Mesothelial cell of epicardium (in vitro differentiated cells): ENCODE measurements at places on chromosomes 12 and 14. TPM values are rescaled to one million over a fixed set of nuclear protein-coding genes. Genes with fewer than 3 reads are reported as not detected.

Gene PITPNM2
- 5.9 to 7.5 TPM (median 7.0 TPM) in 3 replicates for total RNA-seq

Gene KLRD1
- 0.51 to 0.81 TPM (median 0.65 TPM) in 3 replicates for total RNA-seq

Gene LRFN5
- 13.8 to 23.1 TPM (median 16.3 TPM) in 3 replicates for total RNA-seq

Gene CCDC198
- not detected in 3 replicates for total RNA-seq

Gene CELA1
- not detected in 3 replicates for total RNA-seq

Gene WSCD2
- 0.13 to 0.32 TPM in 2 of 3 replicates, not detected in the other for total RNA-seq

Gene HOXC12
- not detected in 3 replicates for total RNA-seq

Gene IL31
- not detected in 3 replicates for total RNA-seq

GRCh38 chr12:52573743-52574142 is at the start of gene KRT74:
Gene KRT74, minus strand, starts transcription at chr12:52573843. Its CDS starts 66 bp downstream, at chr12:52573777.
- no peaks in the 10 kb centered on the region for H3K36me3 ChIP-seq
- H3K27me3 ChIP-seq, result peaks cover 33% of the 10 kb centered on the region
- no peaks in the 10 kb centered on the region for H3K4me1 ChIP-seq
- no peak within 1 kb of the TSS for H3K4me3 ChIP-seq

GRCh38 chr12:46959502-46959901 is 119.9 kb upstream of the PCED1B start:
- peaks cover 18% of the 10 kb centered on the region for H3K4me1 ChIP-seq
- DNase-seq, result no peak
- no peak overlapping the region for H3K4me3 ChIP-seq
- H3K27ac ChIP-seq, result no peak overlapping the region
- H3K27me3 ChIP-seq, result no peaks in the 10 kb centered on the region

DNA sequence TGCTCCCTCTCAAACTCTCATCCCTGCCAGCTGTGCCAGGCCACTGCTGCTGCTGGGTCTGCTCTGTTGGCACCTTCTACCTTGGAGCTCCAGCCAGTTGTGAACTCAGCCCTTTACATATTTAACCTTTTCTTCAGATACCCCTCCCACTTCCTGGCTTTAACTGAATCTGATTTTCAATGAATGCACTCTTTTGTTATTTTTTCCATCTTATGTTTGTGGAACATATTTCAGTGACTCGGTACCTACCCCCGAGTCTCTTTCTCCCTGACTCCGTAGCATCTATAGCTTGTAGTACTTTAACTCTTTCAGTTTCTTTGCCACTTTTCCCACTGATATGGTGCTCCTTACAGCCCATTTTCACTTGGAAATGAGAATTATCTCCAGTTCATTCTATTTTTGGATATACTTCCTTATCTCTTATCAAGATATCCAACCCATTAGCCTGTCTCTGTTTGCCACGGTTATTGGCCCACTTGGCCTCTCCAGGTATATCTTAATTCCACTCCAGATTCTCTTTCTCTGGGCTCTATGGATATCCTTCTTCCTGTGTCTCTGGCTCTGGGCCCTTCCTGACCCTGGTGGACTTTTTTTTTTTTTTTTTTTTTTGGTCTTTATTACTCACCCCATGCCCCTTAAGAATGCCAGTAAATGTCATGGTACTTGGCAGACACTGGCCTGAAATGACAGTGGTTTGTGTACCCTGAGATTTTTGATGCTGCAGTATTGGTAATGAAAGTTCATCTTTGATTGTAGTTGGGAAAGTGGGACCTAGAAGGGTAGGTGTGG is 62.7 kb downstream of the PELI2 start:
- no peak overlapping the region for H3K27ac ChIP-seq
- no peaks in the 10 kb centered on the region for H3K36me3 ChIP-seq
- H3K4me3 ChIP-seq, result no peak overlapping the region
- no peak for DNase-seq
- H3K4me1 ChIP-seq, result no peaks in the 10 kb centered on the region
- no peaks in the 10 kb centered on the region for H3K27me3 ChIP-seq

DNA sequence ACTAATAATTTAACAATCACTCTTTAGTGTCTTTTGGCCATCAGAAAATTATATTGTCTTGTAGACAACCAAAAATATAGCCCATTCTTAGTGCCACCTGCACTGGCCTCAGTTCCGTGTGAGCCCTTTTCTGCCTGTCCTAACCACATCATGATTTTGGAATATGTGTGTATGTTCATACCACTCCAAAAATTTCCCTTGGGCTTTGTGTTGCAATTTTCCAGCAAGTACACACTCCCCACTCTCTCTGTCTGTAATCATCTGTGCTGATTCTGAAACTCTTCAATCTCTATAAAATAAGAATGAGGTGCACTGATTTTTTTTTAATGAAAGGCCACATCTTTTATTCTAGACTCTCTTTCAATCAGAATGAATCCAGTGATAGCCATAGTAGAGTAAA is 196.0 kb downstream of the PIK3C2G start:
- no peak overlapping the region for H3K27ac ChIP-seq
- no peaks in the 10 kb centered on the region for H3K27me3 ChIP-seq
- DNase-seq, result no peak

- no peaks in the 10 kb centered on the region for H3K4me1 ChIP-seq
- H3K27me3 ChIP-seq, result no peaks in the 10 kb centered on the region
- no peak overlapping the region for H3K4me3 ChIP-seq
- H3K27ac ChIP-seq, result no peak overlapping the region
- H3K36me3 ChIP-seq, result no peaks in the 10 kb centered on the region
Measured at GRCh38 chr12:21296751-21297406, 37.8 kb downstream of the SLCO1A2 start.

- H3K27ac ChIP-seq, result no peak overlapping the region
- H3K27me3 ChIP-seq, result no peaks in the 10 kb centered on the region
- no peak for DNase-seq
- peaks cover 37% of the 10 kb centered on the region for H3K36me3 ChIP-seq
- peaks cover 5% of the 10 kb centered on the region for H3K4me1 ChIP-seq
- H3K4me3 ChIP-seq, result no peak overlapping the region
Measured at GRCh38 chr14:55645145-55645544, 65.1 kb downstream of the KTN1 start.

GRCh38 chr14:64769096-64770020 is 65.1 kb downstream of the PLEKHG3 start:
- no peak for DNase-seq
- H3K27ac ChIP-seq, result no peak overlapping the region
- peaks cover 8% of the 10 kb centered on the region for H3K36me3 ChIP-seq
- H3K27me3 ChIP-seq, result no peaks in the 10 kb centered on the region
- peaks cover 28% of the 10 kb centered on the region for H3K4me1 ChIP-seq

GRCh38 chr12:94545935-94546771 is 86.5 kb upstream of the CEP83 start:
- no peak for DNase-seq
- H3K27ac ChIP-seq, result no peak overlapping the region
- no peak overlapping the region for H3K4me3 ChIP-seq
- H3K27me3 ChIP-seq, result no peaks in the 10 kb centered on the region
- H3K36me3 ChIP-seq, result no peaks in the 10 kb centered on the region

GRCh38 chr14:105019861-105020814 is 745 bp downstream of the CDCA4 start:
- H3K4me3 ChIP-seq, result peak overlapping the region; percentile 88
- no peaks in the 10 kb centered on the region for H3K36me3 ChIP-seq
- peaks cover 54% of the 10 kb centered on the region for H3K4me1 ChIP-seq

GRCh38 chr14:53409289-53409688 is 256.2 kb upstream of the DDHD1 start:
- no peaks in the 10 kb centered on the region for H3K36me3 ChIP-seq
- H3K4me1 ChIP-seq, result peaks cover 12% of the 10 kb centered on the region
- no peak overlapping the region for H3K27ac ChIP-seq
- no peak for DNase-seq

DNA sequence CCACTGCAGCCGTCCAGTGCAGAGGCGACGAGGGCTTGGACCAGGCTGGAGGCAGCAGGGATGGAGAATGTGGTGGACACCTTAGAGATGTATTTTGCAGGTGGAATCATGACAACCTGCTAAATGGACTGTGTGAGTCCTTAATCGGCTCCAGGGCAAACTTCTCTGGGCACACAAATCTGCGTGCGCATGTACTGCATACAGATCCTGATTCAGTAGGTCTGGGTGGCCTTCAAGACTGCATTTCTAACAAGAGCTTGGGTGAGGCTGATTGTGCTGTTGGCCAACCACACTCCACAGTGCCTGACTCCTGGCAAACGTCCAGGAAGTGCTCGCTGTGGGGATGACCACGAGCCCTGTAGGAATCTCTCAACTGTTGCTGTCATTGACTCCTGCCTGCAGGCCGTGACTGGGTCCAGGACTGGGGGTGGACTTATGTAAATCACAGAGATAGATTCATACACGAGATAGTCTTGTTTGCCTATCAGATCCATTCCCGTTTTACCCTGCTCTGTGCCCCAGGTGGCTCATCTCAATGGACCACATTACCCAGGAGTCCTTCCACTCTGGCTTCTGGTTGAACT is 27.2 kb downstream of the JDP2 start:
- DNase-seq, result no peak
- H3K27ac ChIP-seq, result peak overlapping the region; percentile 98
- no peak overlapping the region for H3K4me3 ChIP-seq

- H3K27ac ChIP-seq, result no peak overlapping the region
- H3K4me1 ChIP-seq, result no peaks in the 10 kb centered on the region
- DNase-seq, result no peak
- H3K4me3 ChIP-seq, result no peak overlapping the region
- peaks cover 2% of the 10 kb centered on the region for H3K27me3 ChIP-seq
- peaks cover 5% of the 10 kb centered on the region for H3K36me3 ChIP-seq
Measured at GRCh38 chr14:39726563-39726962, 294.3 kb upstream of the FBXO33 start.

DNA sequence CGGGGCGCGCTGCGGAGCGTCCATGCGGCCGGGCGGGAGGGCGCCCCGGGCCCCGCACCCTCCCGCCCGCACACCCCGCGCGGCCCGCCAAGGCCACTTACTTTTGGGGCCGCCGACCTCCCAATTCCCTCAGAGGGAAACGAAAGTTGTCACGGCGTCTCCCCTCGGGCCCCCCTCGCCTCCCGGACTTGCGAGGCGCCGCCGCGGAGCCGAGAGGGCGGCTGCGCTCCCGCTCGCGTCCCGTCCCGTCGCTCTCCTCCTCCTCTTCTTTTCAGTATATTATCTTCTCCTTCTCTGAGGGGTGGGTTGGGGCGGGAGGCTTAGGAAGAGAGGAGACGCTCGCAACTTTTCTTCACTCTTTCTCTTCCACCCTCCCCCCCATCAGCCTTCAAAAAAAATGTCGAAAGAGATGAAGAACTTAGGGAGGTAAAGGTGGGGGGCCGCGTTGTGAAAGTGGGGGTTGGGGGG is 613 bp downstream of the DUSP16 start:
- H3K36me3 ChIP-seq, result peaks cover 6% of the 10 kb centered on the region
- peaks cover 29% of the 10 kb centered on the region for H3K4me1 ChIP-seq
- no peaks in the 10 kb centered on the region for H3K27me3 ChIP-seq
- peak overlapping the region; percentile 98 for H3K27ac ChIP-seq
- peak; percentile 54 for DNase-seq

- no peaks in the 10 kb centered on the region for H3K4me1 ChIP-seq
- H3K4me3 ChIP-seq, result no peak overlapping the region
- H3K27me3 ChIP-seq, result peaks cover 51% of the 10 kb centered on the region
- DNase-seq, result no peak
- no peak overlapping the region for H3K27ac ChIP-seq
Measured at GRCh38 chr14:78951602-78952001, 781.4 kb downstream of the NRXN3 start.

DNA sequence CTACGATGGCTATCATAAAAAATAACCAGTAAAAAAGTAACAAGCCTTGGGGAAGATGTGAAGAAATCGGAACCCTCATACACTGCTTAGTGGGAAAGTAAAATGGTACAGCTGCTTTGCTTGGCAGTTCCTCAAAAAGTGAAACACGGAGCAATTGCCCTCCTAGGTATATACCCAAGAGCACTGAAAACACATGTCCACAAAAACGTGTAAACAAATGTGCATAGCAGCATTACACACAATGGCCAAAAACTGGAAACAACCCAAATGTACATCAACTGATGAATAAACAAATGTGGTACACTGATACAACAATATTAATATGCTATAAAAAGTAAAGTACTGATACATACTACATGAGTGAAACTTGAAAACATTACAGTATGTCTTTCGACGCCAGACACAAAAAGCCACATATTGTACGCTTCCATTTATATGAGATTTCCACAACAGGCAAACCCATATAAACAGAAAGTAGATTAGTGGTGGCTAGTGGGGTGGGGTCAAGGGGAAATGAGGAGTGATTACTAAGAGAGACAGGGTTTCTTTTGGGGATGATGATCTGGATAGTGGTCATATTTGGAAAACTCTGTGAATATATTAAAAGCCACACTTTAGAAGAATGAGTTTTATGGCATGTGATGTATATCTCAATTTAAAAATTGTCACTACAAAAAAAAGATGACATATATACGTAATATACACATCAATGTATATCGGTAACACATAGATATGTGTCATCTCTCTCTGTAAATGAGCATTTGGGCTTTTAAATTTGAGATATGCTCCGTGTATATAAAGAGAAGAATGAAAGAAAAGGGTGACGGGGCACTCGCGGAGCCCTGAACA is 996 bp downstream of the SLC41A2 start:
- peaks cover 19% of the 10 kb centered on the region for H3K4me1 ChIP-seq
- no peaks in the 10 kb centered on the region for H3K36me3 ChIP-seq
- H3K27ac ChIP-seq, result no peak overlapping the region
- no peak for DNase-seq

DNA sequence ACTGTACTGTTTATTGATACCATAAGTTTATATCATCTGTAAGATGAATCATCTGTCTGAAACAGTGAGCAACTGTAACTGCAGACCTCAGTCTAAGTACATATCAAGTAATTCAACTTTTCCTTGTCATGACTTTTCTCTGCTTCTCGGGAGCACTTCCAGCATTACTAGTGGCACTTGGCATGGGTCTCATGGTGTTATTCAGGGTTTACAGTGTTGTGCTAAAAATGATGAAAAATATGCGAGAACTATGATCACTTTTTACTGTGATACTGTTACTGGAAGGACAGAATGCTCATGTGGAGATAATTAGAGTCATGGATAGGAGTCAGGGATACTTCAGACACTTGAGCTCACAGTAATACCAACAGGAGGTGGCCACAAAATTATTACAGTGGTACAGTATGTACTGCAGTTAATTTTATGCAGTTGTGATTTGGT is 8.3 kb downstream of the KTN1 start:
- DNase-seq, result no peak
- H3K4me1 ChIP-seq, result peaks cover 48% of the 10 kb centered on the region
- H3K27me3 ChIP-seq, result no peaks in the 10 kb centered on the region
- no peak overlapping the region for H3K4me3 ChIP-seq

- DNase-seq, result no peak
- H3K36me3 ChIP-seq, result no peaks in the 10 kb centered on the region
- peaks cover 60% of the 10 kb centered on the region for H3K4me1 ChIP-seq
- peaks cover 19% of the 10 kb centered on the region for H3K27me3 ChIP-seq
Measured at GRCh38 chr14:52350445-52350844, 36.3 kb downstream of the PTGER2 start.

DNA sequence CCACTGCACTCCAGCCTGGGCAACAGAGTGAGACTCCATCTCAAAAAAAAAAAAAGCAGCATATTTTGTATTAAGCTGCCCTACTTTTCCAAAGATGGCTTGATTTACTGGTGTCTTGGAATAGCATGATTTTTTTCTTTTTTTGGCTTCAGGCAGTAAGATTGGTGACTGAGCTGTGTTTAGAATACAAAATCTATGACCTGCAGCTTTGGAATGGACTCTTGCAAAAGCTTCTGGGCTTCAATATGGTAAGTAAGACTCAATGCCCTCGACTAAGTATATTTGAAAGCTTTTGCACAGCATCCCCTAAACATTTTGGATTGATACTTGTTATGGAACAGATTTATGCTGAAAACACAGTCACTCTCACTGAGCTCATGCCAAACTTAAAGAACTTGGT is 87.8 kb downstream of the KNTC1 start:
- H3K27ac ChIP-seq, result no peak overlapping the region
- peaks cover 35% of the 10 kb centered on the region for H3K36me3 ChIP-seq
- no peak for DNase-seq
- H3K4me3 ChIP-seq, result no peak overlapping the region
